ENCODE measurements at places on chromosomes 16 and 17.
A peak's percentile ranks its signal among the peaks of the same experiment; 100 is the strongest.

DNA sequence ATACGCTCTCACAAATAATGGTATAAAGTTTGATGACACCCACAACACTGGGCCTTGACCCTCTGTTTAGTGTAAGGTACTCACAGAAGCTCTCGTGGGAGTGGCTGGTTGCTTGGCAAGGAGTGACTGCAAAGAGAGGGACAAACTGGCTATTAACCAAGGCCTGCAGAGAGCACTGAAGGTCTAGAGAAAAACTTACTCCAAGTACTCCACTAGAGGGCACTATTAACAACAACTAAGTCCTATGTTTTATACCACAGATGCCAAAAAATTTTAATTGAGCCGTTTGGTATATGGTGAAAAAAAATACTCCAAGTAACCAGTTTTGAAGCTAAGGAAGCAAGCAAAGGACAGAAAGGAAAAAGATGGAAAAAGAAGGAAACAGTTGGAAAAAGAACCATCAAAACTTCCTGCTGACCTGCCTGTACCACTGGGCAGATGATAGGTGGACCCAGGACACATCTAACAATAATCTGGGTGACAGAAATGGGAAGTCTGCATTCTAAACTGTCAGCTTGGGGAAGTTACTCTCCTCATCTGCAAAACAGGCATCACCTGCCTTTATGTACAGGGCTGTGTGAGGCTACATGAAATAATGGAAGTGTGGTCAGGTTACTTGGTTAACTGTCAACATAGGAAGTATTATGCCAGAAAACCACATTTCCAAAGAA, 23.2 kb downstream of the DYNC1LI2 start:
- no peak for DNase-seq

DNA sequence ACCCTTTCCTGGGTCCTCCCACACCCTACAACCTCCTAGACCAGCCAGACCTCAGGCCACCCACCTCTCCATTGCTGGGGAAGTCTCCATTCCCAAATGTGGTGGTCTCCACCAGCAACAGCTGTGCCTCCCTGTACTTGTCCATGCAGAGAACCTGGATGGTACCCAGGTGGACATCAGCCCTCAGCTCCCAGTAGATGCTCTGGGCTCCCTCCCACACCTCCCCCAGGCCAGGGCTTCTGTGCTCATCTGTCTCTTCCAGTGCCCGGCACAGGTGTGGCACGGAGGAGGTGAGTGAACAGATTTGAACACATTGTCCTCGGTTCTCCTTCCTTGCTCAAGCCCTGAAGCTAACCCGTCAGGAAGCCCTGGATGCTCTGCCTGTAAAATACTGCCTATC, 34.6 kb downstream of the LGALS9 start:
- DNase-seq, result no peak

DNA sequence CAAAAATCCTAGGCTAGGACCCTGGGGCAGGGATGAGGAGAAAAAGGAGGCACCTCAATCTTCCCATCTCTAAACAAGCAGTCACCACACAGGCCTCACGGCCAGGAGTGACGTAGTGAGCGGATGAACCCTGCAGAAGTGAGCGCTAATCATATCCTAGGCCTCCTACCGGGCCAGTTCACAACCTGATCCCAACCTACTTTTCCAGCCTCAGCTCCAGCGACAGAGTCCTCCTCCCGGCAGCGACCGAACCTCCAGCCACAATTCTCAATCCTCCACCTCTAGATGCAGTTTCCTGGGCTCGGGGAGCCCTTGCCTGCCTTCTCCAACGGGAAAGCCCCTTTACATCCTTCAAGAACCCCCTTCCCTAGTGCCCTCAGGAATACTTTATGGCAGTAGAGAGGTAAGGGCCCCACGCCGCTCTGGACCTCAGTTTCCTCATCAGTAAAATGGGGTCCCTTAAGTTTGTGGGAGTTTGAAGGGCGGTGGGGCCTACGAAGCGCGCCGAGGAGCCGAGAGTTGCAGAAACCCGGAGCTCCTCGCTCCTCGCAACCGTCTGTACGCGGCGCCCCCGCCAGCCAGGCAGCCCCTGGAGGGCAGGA, 1.4 kb downstream of the ZNF668 start:
- DNase-seq, result peak; percentile 51

- no peak for DNase-seq
These were observed 8.6 kb downstream of the KRT28 start for GRCh38 chr17:40791111-40791510.

GRCh38 chr17:45336390-45337182, 19.8 kb upstream of the MAP3K14 start:
- DNase-seq, result no peak

DNA sequence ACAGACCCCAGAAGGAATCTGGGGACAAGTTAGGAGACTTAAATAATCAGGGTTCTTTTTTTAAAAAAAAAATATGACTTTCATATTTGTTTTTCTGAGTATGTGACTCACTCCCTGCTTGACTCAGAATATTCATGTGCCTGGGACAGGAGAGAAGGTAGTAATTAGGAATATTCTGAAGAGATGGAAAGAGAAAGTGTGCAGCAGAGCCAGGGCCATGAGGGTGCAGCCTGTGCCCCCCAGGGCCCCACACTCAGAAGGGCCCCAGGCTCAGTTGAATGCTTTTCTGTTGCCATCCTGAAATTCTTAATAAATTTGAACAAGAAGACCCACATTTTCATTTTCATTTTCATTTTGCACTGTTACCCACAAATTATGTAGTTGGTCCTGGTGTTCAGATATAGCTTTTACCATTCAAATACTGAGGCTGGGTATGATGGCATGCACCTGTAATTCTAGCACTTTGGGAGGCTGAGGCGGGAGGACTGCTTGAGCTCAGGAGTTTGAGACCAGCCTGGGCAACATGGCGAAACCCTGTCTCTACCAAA, 11.5 kb upstream of the LONP2 start:
- peak; percentile 24 for DNase-seq

- no peak for DNase-seq
These were observed 23.5 kb downstream of the NUP93 start for GRCh38 chr16:56753410-56753809.

GRCh38 chr16:86946981-86947380, 368.6 kb downstream of the FOXL1 start:
- no peak for DNase-seq

- no peak for DNase-seq
These were observed 483.2 kb upstream of the EEF2KMT start for GRCh38 chr16:5580772-5581171.

DNA sequence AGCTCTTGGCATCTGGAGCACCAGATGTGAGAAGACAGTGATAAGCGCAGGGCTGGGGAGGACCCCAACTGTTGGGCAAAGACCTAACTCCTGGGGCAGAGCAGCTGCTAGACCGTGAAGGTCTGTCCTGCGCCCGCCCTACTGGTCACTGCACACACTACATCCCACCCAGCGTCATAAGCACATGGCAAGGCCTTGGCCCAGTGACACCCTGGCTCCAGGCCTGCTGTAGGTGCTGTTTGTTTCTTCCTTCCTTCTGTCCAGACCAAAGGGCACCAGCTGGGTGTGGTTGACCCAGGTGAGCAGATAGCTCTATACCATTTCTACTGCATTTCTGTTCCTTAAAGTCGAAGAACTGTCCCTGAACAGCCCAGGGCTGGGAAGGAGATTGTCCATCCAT, 6.4 kb downstream of the TRPV3 start:
- no peak for DNase-seq

GRCh38 chr17:35907691-35908090, 22.9 kb downstream of the RDM1 start:
- no peak for DNase-seq

- no peak for DNase-seq
These were observed 30.2 kb downstream of the PLD6 start for GRCh38 chr17:17175917-17176316.

GRCh38 chr17:45117334-45117733, 15.0 kb downstream of the PLCD3 start:
- DNase-seq, result no peak

DNA sequence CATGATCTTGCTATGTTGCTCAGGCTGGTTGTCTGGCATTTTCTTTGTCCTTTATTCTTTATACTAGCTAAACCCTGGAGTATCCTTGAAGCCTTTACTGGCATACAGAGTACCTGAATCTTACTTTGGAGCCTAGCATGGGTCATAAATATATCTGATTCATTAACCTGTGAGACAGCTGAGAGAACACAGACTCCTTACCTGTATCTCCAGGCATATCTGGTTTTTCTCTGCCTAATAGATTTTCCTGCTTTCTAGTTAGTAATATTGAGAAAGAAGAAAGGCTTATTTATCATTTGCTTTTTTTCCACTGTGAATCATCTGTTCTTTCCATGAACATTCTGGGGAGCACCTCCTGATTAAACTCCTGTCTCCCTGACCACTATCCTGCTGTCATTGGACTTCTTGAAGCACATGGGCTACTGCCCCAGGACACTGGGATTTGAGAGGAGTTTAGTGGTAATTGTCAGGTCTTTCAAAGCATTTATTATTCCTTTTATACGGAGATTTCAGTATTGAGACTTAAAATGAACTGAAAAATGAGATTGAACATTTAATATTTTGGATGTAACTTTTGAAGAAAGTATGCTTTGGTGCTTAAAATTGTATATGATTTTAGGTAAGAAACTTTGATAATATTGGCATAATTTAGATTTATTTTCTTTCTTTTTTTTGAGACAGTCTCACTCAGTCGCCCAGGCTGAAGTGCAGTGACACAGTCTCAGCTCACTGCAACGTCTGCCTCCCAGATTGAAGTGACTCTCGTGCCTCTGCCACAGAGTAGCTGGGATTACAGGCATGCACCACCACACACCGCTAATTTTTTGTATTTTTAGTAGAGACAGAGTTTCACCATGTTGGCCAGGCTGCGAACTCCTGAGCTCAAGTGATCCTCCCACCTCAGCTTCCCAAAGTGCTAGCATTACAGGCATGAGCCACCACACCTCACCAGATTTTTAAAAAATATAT, 8.6 kb downstream of the PDP2 start:
- DNase-seq, result no peak

DNA sequence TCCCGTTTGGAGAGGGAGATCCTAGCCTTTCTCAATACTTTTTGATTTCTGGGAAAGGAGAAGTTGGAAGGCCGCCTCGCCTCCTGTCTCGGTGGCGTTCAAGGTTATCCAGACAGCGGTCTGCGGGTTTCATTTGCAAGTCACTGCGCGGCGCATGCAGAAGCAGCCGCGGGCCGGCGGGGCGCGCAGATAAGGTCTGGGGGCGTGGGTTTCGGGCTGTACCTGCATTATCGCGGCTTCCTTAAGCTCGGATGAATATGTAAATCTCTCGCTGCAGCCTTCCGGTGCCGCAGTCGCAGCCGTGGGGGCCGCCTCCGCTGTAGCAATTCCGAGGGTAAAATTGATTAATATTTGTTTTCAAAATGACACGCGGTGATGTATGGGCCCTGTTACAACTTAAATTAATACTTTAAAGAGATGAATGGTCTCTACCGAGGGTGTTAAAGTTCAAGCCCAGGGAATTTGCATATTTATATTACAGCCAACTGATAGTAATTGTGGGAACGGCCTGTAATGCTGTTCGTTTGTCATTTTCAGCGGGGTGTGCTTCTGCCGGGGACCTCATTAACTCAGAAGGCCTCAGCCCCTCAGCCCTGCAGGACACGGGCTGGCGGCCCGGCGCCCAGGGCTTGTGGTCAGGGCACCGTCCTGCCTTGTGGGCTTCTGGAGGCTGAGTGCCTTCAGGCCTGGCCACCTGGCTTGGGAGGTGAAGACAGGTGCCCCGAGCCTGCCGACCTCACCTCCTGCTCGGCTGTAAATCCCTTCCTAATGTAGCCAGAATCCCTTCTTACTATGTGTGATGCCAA, 99.4 kb downstream of the CYLD start:
- peak; percentile 61 for DNase-seq

GRCh38 chr16:84985079-84986065, 26.0 kb downstream of the ZDHHC7 start:
- DNase-seq, result no peak

DNA sequence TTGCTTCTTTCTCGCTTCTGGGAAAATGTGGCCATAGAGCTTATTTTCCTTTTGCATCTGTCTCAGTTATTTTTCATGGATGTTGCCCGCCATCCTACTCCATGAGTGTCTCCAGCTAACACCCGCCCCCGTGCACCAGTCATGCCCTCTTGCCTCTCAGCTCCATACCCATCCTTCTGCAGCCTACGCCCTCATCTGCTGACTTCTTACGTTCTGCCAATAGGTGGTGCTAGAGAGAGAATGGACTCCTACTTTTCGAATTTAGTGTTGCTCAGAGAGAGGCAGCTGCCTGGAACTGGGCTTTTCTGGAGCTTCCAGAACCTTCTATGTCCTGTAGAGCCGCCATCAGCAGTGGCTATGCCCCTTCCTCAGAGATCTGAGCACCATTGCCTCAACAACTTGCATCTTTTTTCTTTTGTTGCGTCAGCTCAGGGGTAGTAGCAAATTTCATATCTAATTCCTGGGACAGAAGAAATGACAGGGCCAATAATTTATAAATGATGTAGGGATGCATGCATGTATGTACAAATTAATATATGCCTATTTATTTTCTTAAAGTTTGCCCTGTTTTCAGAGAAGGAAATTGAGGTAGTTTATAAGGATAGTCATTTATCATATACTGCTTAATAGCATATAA, 119.7 kb upstream of the MYOCD start:
- peak; percentile 13 for DNase-seq

GRCh38 chr17:51731941-51732722, 426.4 kb downstream of the CA10 start:
- DNase-seq, result no peak

DNA sequence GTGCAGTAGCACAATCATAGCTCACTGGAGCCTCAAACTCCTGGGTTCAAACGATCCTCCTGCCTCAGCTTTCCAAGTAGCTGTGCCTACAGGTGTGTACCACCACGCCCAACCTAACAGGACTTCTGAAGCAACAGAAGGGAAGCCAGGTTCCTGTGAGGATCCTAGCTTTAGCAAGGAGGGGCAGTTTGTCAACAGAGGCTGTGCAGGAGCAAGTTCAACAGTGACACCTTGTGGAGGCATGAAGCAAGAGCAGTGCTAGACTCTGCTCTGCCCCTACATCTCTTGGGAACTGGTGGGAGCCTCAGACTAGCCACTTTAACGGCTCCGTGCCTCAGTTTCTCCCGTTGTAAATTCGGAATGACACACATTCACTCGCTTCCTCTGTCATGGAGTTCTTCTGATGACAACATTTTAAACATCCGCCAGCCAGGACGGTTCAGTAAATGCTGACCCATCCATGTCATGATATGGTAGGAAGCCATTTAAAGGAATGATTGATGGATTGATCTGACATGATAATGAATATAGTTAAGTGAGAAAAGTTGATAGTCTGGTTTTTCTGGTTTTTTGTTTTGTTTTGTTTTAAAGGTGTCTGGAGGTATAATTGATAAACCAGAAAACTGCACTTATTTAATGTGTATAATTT, 218.7 kb downstream of the MRTFB start:
- no peak for DNase-seq

- DNase-seq, result no peak
These were observed 80.6 kb upstream of the CDH11 start for GRCh38 chr16:65202461-65202860.

DNA sequence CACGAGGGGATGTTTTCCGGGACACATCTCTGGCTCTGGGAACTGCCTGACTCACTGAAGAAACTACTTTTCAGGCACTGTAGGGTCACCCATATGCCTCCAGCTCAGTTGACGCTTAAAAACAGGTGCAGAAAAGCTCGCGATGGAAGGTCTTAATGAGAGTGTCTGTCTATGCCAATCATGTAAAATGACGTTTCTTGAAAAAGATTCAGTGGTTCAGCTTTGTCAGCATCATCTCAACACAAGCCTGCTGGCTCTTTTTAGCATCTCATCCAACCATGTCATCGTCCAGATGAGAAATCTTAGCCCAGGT, 27.5 kb downstream of the OR1D5 start:
- no peak for DNase-seq
